ENCODE measurements at places on chromosomes 11 and 22. TPM values are rescaled to one million over a fixed set of nuclear protein-coding genes. Genes with fewer than 3 reads are reported as not detected.

Gene MYO18B
- total RNA-seq, result 2.1 TPM

Gene ST13
- total RNA-seq, result 250 TPM

DNA sequence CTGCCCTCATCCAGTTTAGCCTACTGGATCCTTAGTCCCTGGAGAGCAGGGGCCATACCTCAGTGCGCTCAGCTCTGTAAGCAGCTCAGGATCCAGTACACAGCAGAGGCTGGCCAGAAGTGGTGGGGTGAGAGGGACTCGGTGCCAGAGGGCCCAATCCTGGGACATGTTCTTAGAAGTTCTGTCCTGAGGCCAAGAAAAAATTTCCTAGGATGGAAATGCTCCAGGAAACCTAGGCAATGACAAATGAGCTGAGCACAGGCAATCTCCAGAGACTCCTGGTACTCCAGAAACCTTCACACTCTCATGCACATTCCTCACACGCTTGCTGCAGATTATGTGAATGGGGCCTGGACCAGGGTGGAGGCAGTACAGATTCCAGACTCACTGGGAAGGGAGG, 89.6 kb downstream of the SERGEF start:
- no peak for DNase-seq

DNA sequence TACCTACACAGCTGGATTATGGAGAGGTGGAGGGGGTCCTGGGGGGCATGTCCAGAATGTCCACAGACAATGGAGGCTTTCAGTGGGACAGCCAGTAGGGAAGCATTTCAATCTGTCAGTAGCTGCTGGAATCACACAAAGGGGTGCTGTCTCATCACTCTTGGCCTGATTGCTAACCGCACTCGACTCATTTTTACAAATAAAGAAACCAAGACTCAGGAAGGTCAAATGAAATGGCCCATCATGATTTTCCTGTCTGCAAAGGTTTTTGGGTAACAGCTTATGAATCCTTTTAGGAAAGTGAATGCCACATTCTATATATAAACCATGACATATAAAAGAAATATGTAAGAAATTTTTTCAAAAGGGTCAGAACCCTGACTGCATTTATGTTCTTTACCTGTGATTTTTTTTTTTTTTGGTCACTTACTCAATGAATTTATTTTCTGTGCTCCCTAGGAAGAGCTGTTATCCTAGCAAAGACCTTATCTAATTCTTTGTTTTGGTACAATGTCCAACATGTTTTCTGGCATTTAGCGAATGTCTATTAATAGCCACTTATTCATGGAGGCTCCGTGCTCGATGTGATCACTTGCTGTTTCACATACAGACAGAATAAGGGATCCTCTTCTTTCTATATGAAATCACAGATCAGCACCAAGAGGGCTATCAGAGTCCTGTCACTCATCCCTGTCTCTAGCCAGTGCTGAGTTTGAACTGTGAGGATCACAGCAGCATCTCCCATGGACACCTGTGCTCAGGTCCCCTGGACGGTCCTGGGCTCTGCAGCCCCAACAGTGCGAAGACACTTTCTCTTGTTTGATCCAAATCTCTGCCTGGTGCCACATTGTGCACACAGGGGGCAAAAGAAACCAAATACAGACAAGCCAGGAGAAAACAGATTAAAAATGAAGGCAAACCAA, 979.7 kb downstream of the NTM start:
- DNase-seq, result no peak

Gene PPARA
- total RNA-seq, result 6.0 TPM

Measured in activated naive CD8-positive, alpha-beta T cell treated with anti-CD3 and anti-CD28 coated beads for 36 hours (primary cell).